Activated gamma-delta T cell treated with anti-CD3 and anti-CD28 coated beads, Interleukin-2, amount 50 U/mL, for 16 hours (primary cell): ENCODE measurements at places on chromosomes 2 and 18.

DNA sequence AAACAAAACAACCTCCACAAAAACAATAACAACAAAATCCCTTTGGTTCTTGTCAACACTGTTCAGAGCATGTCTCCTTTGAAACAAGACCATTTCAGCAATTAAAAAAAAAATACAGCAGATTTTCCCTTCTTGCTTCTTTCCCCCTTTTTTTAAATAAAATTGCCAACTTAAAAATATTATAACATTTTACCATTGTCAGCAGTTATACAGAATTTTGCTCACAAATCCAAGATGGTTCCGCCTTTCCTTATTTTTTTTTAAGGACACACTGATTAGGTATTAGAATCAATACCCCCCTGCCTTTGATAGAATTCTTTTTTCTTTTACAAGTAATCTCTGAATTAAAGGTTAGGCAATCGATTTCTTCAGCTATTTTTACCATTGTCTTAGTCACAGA, 48.7 kb upstream of the FN1 start:
- no peak for DNase-seq

- DNase-seq, result no peak
These were observed 368.7 kb downstream of the CDH19 start for GRCh38 chr18:66235206-66235605.

- DNase-seq, result no peak
These were observed 35.4 kb upstream of the DNAH7 start for GRCh38 chr2:196104066-196104465.

DNA sequence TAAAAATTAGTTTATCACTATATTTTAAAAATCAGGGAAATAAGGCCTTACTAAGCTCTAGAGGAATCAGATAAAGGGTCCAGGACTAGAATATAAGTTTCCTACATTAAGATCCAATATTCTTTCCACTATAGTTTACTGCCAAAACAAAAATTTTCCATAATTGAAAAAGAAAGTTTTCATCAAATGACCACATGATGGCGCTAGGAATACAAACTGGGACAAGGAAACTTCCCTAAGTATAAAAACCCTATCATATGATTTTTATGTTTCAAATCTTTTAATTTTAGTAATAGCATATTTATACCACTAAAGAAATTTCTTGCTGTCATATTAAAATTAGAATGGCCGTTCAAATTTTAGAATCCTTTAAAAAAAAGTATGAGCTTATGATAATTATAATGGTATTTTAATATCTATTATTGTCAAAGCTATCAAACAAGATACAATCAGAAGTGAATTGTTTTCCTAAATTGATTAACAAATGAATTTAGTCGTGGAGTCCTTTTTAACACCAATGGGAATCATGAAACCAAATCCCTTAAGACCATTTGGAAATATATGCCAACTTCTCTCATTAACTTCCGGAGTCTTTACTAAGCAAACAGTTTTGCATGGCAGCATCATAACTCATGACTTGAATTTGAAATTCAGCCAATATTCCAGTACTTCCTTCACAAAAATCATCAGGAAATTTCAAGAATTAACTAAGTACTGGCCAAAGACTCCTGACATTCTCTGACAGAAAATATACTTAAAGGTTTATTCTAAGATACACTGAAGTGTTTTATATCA, 70.3 kb downstream of the SCN1A start:
- no peak for DNase-seq

DNA sequence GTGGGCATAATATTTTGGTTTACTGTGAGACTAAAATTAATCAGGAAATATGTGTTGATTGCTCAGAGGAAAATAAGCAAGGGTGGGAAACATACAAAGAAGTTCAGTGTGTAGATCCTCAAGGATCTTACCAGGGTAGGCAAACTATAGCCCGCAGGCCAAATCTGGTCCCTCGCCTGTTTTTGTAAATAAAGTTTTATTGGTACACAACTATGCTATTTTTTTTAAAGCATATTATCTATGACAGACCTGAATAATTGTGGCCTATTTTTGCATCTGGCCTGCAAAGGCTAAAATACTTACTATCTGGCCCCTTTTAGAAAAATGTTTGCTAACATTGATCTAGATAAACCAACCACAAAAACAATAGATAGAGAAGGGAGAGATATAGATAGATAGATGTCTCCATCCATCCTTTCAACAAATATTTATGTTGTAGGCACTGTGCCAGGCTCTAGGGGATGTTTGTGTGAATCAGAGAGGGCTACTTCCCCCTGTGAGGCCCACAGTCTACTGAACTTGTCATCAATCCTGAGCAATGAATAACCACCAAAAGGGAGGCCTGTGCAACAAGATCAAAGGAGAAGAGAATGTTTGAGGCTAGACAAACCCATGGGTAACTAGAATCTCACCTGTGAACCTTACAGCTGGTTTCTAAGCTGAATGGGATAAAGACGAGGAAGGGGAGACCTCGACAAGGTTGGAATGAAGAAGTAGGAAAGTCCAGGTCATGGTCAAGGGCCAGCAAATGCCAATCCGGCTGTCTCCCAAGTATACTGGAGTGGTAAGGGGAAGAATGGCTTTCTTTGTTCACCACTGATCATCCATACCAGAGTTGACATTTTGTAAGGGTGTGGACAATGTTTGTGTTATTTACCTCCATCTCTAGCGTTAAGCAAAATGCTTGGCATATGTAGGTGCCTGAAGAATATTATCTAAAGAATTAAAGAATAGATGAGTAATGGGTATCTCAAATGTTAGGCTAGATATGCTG, 23.6 kb downstream of the ALPK2 start:
- DNase-seq, result peak; percentile 16

- DNase-seq, result no peak
These were observed 132.8 kb downstream of the MEIS1 start for GRCh38 chr2:66567729-66568128.

DNA sequence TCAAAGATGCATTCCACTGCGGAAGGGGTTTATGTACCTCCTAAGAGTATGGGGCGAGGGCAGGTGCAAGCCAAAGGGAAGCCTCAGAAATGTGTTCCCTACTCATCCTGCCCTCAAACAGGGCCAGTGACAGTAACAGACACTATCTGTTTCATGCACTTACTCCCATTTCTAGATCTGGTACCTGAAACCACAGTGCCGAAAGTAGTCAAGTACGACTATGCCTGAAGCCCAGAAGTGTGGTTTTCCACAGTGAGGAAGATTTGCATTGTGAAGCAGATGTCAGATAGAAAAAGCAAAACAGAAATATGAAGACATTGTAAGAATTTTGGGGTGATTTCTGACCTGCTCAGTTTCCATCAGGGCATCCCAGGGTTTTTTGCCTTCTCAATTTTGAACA, 748.7 kb downstream of the RNF144A start:
- no peak for DNase-seq

GRCh38 chr18:75211953-75212750, 1.6 kb downstream of the TSHZ1 start:
- DNase-seq, result no peak

GRCh38 chr18:45365835-45366234, 249.4 kb upstream of the SLC14A2 start:
- no peak for DNase-seq

DNA sequence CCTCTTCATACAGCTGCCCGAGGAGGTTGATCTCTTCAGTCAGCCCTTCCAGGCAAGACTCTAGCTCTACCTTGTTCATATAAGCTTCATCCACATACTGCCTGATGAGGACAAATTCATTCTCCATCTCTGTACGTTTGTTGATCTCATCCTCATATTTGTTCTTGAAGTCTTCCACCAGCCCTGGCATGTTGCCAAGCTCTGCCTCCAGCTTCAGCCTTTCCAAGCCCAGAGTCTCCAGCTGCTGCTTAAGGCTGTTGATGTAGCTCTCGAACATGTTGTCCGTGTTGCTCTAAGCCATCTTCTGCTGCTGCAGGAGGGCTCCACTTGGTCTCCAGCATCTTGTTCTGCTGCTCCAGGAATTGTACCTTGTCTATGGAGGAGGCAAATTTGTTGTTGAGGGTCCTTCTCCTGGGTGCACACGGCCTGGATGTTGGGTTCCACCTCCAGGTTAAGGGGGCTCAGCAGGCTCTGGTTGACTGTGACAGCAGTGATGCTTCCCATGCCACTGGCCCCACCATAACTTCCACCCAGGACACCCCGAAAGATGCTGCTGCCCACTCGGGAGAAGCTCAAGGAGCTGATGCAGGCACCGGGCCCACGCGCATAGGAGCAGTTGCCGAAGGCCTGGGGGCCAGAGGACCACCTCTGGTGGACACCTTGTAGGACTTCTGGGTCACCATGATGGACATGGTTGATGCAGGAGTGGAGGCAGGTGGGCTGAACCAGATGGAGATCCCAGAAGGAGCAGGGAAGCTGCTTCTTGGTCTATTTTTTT, 30.3 kb downstream of the ICA1L start:
- DNase-seq, result no peak

- DNase-seq, result no peak
These were observed 19.8 kb downstream of the TMEM185B start for GRCh38 chr2:120203251-120204021.

- no peak for DNase-seq
These were observed 131.6 kb upstream of the OTX1 start for GRCh38 chr2:62919041-62919440.

DNA sequence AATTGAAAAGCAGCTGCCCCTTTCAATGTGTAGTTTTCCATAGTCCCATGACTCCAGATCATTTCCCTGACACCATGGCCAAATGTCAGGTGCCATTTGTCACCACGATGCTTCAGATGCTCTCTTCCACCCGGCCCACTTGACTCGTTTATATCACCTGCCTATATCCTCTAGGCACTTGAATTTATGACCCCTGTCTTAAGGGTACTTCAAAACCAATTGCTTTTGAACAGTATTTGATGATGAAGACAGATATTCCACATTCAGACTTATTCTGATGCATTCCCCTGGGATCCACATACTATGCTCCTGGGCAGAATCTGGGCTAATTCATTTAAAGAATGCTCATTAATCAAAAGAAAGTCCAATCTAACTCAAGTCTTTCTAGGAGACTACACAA, 16.9 kb upstream of the RHBDD1 start:
- DNase-seq, result no peak

DNA sequence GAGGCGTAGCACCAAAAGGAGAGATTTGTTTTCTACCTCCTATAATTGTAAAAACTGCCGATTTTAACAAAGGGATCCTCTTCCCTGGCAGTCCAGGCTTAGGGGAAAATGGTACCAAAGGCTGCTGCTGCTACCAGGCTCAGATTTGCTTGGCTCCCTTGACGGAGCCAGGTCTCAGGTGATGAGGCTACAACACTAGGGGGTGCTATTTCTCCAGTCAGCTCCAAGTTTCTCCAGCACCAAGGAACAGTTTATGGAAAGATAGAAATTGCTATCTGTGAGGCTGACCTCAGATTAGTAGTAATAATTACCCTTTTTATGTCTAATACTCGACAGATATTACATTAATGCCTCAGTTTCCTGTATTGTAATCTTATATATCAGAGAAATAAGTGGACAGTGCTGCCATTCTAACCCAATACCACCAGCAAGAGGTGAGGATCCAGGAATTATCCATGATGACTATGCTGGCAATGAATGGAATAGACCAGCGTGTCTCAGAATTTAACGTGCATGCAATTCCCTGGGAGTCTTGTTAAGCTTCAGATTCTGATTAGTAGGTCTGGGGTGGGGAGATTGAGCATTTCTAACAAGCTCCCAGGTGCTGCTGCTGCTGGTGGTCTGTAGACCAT, 111.3 kb downstream of the ESCO1 start:
- no peak for DNase-seq

DNA sequence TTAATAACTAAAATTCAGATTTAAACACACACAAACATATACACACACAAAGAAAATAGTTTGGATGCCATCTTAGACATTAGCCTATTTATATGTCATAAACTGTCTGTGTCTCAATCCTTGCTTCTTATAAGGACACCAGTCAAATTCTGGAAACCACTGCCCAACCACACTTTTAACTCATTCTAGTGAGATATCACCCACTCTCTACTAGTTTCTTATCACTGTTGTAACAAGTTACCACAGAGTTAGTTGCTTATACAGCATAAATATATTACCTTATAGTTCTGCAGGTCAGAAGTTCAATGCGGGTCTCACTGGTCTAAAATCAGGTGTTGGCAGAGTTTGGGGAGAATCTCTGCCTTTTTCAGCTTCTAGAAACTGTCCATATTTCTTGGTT, 239.1 kb downstream of the MTX2 start:
- DNase-seq, result no peak

- DNase-seq, result no peak
These were observed 3.6 kb downstream of the CRYGB start for GRCh38 chr2:208142240-208142924.

GRCh38 chr2:172751564-172751963, 15.9 kb downstream of the RAPGEF4 start:
- no peak for DNase-seq

DNA sequence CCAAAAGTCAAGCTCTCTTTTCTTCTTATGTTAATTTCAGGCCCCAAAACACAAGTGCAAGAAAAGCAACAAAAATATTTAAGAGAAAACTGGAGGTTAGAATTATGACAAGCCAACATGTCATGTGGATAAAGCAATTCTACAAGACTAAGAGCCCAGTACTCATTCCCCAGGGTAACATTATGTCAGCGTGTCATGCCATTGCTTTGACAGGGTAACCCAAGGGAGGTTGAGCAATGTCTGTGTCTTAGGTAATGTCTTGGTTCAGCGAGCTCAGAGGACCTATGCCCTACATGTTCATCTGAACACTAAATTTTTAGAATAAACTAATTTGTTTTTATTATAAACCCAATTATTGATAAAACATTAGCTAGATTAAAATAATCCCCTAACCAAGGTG, 173.2 kb upstream of the ZNF804A start:
- DNase-seq, result no peak

DNA sequence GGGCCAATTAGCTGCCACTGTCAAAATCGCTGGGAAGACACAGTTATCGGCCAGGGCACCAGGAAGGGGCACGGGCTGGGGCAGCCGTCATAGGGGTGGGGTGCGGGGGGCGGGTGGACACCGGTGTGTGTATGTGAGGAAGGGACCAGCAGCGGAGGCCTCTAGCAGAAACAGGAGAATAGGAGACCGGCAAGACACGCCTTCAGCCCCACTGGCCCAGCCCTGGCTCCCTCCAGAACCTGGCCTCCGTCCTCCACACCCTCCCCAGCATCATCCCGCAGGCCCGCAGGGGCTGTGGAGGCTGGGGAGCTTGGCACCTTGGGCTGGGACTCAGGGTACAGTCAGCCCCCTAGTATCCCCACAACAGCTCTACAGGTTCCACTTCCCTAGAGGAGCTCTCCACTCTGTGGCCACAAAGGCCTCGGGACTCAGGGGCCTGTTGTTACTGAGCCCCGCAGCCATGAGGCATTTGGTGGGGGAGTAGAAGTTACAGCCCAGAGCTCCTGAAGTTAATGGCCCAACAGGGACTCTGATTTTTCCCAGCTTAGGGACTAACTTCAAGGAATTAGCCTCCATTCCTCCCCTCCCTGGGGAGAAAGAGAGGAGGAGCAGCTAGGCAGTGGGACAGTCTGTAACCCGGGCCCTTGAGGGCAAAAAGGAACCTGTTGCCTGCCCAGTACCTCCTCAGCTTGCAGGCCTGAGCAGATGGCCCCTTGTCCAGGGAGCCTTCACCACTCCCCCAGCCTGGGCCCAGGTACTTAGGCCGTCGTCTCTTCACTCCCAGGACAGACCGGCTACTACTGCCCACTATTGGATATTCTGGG, 19.9 kb downstream of the SH2D6 start:
- no peak for DNase-seq

GRCh38 chr2:67465623-67466022, 68.5 kb downstream of the ETAA1 start:
- no peak for DNase-seq
